NCI-H2081 (cell line): ENCODE measurements at places on chromosomes 7 and 10.

DNA sequence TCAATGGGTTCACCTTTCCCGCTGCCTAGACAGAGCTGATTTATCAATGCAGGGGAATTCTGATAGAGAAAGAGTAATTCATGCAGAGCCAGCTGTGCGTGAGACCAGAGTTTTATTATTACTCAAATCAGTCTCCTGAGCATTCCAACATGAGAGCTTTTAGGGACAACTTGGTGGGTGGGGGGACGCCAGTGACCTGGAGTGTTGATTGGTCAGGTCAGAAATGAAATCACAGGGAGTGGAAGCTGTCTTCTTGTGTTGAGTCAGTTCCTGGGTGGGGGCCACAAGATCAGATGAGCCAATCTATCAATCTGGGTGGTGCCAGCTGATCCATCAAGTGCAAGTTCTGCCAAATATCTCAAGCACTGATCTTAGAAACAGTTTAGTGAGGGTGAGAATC is 99.0 kb upstream of the CAV2 start:
- DNase-seq, result no peak

- no peak for DNase-seq
Measured at GRCh38 chr10:113875212-113875611, 20.8 kb downstream of the NHLRC2 start.

GRCh38 chr7:105020926-105021325 is 6.9 kb downstream of the KMT2E start:
- no peak for DNase-seq

GRCh38 chr7:79282882-79283602 is 170.4 kb downstream of the MAGI2 start:
- no peak for DNase-seq

- DNase-seq, result no peak
Measured at GRCh38 chr7:84529480-84530205, 335.1 kb upstream of the SEMA3A start.

DNA sequence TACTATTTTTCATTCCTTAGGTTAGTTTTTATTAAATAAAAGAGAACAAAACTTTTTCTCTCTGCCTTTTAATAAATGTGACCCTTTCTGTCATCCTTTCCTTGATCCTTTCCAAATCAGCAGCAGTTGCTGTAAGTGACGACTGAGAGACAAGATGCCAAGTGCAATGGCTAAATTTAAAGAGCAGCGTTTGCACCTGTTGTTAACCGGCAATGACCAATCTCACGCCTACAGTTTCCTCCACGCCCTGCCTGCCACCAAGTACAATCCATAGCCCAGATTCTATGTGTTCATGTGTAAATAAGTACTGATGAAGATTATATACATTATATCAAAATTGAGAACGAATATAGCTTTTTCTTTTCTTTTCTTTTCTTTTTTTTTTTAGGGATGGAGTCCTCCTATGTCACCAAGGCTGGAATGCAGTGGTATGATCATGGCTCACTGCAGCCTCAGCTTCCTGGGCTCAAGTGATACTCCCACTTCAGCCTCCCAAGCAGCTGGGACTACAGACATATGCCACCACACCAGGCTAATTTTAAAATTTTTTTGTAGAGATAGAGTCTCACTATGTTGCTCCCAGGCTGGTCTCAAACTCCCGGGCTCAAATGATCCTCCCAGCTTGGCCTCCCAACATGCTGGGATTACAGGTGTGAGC is 6.5 kb upstream of the MCU start:
- no peak for DNase-seq

DNA sequence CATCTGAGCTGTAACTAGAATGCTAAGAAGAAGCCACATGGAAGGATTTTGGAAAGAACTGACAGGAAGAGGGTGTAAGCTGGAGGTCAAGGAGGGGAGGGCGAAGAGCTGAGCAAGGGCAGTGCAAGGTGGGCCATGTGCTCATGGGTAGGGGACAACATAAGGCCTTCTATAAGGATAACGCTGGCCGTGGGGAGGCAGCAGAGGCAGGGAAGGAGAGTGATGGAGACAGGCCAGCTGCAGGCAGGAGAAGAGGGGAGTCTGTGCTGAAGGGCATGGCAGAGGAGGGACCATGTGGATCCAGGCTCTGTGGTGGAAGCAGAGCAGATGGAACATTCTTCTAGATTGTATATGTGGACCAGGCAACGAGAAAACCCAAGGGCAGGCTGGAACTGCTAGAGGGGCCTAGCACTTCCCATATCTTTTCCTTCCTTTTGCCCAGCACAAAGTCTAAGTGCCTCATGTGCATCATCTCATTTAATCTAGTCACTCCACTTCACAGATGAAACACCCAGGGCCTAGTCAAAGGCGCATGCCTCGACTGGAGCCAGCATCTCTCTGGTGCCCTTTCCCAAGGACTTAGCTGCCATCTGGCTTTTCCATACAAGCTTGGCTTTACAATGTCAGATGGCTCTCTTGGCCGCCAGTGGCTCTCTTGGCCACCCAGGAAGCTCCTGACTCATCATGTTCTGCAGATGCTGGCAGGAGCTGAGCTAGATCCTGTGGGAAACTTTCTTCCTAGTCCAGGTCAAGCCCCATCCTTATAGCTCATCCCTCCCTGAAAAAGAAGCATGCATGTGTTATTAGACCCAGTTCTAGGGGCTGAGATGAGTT is 6.6 kb downstream of the LRRC18 start:
- DNase-seq, result no peak

GRCh38 chr10:114307731-114308130 is 68.7 kb downstream of the VWA2 start:
- DNase-seq, result no peak

DNA sequence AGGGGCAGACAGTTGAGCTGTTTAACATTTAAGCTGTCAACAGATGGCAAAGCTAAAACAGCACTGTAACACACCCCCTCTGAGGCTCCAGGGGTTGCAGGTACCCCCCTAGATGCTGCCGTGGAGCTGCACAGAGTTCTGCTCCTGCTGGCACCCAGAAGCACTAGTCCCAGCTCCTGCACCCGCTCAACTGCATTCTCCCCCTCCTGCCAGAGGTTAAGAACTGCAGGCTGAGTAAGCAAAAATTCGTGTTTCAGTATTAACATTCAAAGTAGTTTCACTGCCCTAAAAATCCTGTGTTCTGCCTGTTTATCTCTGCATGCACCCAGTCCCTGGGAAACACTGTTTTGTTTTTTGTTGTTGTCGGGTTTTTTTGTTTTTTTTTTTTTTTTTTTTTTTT is 790.8 kb upstream of the KCND2 start:
- DNase-seq, result peak; percentile 7

- no peak for DNase-seq
Measured at GRCh38 chr7:158948376-158948775, 92.0 kb downstream of the DYNC2I1 start.

GRCh38 chr7:101671371-101672356 is 42.6 kb upstream of the MYL10 start:
- no peak for DNase-seq

GRCh38 chr10:88386821-88387773 is 196.0 kb downstream of the RNLS start:
- DNase-seq, result peak; percentile 36

GRCh38 chr10:74922921-74923320 is 96.5 kb downstream of the KAT6B start:
- DNase-seq, result no peak

DNA sequence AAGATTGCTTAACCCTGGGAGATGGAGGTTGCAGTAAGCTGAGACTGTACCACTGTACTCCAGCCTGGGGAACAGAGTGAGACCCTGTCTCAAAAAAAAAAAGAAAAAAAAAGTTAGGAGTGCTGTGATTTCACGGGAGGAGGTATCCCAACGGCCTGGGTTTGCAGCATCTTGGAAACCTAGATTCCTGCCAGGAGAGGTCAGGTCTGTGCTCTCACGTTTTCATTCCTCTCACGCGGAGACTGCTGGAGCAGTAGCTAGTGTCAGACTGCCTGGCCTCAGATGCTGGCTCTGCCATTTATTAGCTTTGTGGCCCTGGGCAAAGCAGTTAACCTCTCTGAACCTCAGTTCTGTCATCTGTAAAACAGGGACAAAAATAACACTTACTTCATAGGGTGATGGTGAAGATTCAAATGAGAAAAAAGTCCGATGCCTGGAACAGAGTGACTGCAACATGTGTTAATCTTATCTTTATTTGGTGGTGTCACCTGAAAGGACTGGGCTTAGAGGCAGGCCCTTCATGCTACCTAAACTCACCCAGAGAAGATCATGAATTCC is 94.9 kb downstream of the GAD2 start:
- DNase-seq, result no peak
